RKO (cell line): ENCODE measurements at places on chromosomes 5 and 9.

- no peak for DNase-seq
Observed at GRCh38 chr9:107733523-107733894, 243.9 kb upstream of the KLF4 start.

GRCh38 chr5:137414112-137414755 is 84.9 kb downstream of the SPOCK1 start:
- no peak for DNase-seq

DNA sequence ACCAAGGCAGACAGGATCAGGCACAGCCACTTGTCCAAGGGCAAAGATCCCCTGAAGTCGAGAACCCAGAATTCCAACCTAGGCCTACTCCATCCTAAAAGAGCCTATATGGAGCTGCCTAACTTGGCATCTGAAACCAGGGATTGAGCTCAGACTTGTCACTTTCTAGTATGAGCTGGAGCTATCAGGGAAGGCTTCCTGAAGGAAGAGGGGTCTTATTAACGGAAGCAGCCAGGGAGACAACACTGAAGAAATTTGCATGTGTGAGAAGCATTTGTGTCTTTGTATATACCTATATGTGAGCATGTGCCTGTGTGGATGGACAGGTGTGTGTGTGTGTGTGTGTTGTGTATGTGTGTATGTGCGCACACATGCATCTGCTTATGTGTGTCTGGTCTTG is 4.7 kb upstream of the AQP7 start:
- DNase-seq: no peak

DNA sequence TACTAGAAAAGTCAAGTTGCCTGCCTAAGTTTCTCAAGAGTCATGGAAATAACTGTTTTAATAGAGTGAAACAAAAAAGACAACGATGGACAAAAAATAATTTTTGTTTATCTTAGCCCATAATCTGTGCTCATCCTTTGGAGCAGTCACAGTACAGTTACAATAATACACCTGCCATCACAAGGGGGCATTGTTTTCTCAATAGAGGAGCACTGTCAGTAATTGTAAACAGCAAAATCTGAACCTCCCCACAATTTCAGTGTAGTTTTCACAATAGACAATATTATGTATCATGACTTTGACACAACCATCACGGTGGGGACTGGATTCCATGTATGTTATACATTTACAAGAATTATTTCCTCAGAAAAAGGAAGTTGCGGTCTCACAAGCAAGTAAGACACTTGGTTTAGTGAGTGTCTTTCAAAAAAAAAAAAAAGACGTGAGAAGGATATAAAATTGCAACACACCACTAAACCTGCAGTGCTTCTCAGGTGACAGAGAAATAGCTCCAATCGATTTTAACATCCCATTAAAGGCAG is 586.3 kb downstream of the PTPRD start:
- DNase-seq: no peak

GRCh38 chr5:172235132-172235780 is 41.3 kb downstream of the EFCAB9 start:
- DNase-seq: no peak

- DNase-seq: peak; percentile 77
Observed at GRCh38 chr9:95018099-95018936, 291.8 kb downstream of the AOPEP start.
